ENCODE measurements at places on chromosomes 7 and 10.

- no peak for DNase-seq
Measured at GRCh38 chr7:98875501-98875900, 2.8 kb upstream of the TRRAP start.

GRCh38 chr10:121956111-121957061, 18.6 kb downstream of the NSMCE4A start:
- DNase-seq: peak; percentile 50

- DNase-seq: no peak
Measured at GRCh38 chr10:68625316-68625921, 65.3 kb downstream of the TET1 start.

DNA sequence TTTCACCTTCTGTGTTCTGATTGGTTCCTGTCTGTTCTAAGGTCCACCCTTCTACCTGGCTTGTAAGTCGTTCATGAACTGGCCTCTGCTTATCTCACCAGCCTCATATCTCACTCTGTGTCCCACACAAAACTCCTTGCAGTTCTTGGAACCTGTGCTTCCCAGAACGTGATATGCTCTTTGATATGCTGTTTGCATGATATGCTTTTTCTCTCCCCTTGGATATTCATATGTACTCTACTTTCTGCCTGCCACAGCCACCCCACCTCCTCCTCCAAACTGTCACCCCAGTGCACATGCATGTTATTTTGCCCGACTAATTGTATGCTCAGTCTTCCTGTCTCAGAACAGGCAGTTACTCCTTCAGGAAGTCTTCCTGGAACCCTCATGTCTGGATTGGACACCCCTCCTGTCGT, 1.9 kb upstream of the ITPRIP start:
- no peak for DNase-seq

- DNase-seq: no peak
Measured at GRCh38 chr10:34954142-34954541, 136.0 kb downstream of the CUL2 start.

DNA sequence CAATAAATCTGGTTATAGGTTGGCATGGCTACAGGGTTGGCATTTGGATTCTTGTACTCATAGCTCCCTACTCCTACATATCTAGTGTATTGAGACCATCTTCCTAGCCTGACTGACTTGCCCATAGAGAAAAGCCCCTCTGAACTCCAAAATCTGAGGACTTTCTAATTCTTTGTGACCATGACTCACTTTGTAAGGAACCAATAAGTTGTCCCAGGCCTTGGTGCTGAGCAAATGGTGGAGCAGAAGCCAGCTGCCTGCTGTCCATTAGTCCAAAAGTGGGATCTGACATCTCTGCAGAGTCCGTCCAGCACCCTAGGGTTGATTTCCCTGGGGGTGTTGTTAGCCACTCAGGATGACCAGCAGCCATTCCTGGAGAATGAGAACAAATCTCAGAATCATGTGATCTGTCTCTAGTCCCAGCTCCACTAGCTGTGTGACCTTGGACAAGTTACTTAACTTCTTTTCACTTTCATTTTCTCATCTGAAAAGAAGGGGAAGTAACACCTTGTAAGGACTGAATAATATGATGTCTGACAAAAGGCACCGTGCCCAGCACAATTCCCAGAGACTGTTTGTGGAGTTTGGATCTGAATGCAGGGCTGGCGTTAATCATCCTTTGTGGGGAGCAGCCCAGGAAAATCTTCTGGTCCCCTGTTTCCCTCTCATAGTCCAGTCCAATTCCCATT, 44.1 kb downstream of the MTURN start:
- no peak for DNase-seq

DNA sequence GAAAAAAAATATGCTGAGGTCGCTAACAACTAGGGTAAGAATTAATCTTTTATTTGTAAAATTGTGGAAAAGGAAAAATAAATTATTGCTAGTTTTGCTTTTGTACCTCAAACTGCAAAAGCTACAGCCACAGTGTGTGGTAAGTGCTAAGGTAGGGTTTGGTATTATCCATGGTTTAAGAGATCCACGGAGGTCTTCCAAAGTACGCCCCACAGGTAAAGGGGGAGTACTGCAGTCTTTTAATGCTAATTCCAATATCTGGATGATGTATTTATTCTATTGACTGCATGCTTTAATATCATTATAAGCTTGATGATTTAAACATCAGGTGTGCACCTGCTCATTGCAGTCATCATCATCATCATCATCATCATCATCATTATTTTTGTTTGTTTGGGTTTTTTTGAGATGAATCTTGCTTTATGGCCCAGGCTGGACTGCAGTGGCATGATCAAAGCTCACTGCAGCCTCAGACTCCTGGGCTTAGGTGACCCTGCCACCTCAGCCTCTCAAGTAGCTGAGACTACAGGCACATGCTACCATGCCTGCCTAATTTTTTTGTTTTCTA, 38.4 kb upstream of the BMS1 start:
- no peak for DNase-seq

DNA sequence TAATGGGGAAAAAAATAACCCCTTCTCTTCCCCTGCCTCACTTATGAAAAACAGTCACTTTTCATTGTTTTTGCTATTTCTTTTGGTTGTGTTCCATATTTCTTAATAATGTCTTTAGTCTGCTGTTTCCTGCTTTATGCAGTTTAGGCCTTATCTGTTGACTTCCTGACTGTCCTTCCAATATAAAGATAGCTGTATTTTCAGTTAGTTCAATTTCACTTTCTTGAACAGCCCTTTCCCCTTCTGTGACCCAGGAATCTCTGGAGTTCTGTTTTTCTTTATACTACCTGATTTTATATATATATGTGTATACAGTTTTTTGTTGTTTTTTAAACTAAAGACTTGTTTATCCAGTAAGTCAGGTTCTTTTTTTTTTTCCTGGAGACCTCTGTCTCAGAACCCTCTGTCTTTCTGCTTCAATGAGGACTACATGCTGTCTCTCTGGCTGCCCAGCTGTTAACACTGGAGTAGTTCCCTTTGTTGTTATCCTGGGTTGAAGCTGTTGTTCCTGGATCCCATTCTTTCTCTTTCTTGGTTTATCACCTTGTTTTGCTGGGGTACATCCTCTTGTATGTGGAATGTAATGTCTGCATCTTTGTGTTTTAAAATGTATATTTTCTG, 87.2 kb downstream of the GSDME start:
- no peak for DNase-seq

DNA sequence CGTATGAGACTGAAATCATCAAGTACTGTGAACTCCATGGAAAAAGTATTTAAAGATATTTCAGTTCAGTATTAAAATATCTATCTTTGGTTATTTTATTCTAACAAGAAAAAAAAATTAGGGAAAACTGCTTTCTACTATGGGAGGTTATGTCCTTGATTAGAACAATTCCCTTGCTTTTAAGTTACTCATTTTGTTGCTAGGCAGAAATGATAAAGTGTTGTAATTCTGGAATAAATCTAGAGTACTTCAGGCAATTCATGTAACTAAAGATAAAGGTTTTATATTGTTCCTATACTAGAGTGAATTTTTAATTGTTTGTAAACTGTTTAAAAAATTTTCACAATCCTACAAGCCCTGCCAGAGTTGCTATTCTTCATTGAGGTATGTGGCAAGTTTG, 92.0 kb downstream of the BBS9 start:
- DNase-seq: no peak

Data from EL (cell line).